ENCODE measurements at places on chromosomes 5 and 9.

- no peak for DNase-seq
Measured at GRCh38 chr5:16572289-16573015, 44.3 kb downstream of the RETREG1 start.

DNA sequence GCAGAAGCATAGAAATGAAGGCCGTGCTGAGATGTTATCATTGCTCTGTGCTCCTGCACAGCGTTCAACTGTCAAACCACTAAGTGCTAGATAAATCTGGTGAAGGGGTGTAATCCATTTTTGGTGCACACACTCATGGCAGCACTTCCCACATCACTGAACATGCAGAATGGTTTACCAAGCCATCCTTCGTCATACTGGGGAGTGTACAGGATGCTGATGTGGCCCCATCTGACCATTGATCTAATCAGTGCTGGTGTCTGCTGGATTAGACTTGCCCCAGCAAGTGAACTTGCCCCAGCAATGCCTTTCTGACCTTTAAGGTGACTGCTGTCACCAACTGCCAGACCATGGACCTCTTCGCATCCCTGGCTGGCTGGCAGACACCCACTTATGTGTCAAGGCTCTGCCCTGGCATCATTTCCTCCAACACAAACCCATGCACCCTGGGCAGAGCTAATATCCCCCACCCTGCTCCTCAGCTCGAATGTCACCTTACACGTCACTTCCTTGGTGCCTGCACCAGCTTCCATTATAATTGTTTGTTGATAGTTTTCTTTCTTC is 4.2 kb upstream of the SEMA4D start:
- no peak for DNase-seq

DNA sequence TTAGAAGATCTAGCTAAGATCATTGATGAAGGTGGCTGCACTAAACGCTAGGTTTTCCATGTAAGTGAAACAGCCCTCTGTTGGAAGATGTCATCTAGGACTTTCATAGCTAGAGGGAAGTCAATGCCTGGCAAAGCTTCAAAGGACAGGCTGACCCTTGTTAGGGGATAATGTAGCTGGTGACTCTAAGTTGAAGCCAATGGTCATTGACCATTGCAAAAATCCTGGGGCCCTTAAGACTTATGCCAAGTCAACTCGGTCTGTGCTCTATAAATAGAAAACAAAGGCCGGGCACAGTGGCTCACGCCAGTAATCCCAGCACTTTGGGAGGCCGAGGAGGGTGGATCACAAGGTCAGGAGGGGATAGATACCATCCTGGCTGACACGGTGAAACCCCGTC is 26.6 kb upstream of the FIBCD1 start:
- DNase-seq: no peak

DNA sequence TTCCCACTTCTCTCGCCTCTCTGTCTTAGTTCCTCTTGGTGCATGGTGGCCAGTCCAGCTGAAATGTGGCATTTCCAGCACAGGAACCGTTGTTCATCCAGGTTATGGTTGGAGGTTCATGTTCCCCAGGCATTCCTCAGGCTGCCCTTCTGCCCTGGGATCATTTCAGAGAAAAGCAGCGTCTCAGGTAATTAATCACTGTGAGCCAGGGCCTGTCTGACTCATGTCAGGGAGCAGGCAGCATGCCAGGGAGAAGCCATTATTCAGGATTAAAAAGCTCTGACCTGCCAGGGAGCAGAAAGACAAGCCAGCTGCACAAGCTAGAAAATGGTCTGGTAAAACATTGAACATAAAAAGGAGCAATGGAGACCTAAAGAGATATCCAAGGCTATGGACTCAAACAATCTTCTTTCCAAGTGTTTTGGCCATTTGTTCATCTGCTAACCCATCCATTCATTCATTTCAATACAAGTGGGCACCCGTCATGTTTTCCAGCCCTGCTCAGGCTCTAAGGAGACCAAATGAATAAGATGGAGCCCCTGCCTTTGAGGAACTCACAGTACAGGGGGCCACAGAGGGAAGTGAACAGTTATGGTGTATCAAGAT is 241.4 kb downstream of the DRD1 start:
- DNase-seq: no peak

GRCh38 chr9:116193636-116194035 is 40.0 kb downstream of the PAPPA start:
- peak; percentile 74 for DNase-seq

DNA sequence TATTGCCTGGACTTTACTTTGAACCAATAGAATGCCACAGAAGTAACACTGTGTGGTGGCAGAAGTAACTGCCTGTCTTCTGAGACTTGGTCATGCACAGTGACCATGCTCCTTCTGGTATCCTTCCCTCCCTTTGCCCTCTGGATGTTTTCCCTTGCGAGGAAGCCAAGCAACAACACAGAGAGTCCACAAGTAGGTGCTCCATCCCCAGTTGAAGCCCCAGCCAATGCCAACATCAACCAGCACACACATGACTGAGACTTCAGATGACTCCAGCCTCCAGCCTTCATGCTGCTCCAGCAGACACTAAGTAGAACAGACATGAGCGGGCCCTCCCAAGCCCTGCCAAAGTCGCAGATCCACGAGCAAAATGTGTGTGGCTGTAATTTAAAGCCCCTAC is 129.6 kb downstream of the EPB41L4A start:
- no peak for DNase-seq

DNA sequence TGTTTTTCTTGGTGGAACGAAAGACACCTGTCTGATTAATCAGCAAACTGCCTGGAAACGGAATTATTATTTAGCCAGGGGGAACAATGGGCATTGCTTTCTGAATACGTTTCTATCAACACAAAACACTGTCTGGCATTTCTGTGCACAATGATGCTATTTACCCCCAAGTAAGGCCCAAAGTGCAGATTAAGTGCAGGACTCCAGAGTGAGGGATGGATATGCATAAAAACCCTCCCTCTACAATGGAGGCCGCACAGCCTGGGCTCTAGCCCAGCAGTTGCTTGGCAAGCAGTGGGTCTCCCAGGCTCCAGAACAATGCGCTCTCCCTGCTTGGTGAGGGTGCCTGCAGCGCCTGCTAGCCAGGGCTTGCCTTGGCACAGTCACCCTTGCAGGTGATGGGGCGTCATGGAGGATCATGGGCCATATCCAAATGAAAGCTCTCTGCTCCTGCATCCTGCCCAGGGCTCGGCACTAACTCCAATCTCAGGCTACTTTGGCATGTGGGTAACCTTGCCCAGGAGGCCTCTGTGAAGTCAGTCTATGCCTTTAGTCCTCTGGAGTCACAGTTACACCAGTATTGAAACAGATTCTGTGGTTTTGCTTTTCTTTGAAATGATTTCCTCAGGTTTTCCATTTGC is 11.5 kb upstream of the SPATA24 start:
- DNase-seq: no peak

GRCh38 chr5:169606279-169606678 is 22.7 kb downstream of the SPDL1 start:
- DNase-seq: no peak
